ENCODE measurements at places on chromosomes 2 and 18. TPM values are rescaled to one million over a fixed set of nuclear protein-coding genes. Genes with fewer than 3 reads are reported as not detected.

SP5 gene
- total RNA-seq: not detected

DNA sequence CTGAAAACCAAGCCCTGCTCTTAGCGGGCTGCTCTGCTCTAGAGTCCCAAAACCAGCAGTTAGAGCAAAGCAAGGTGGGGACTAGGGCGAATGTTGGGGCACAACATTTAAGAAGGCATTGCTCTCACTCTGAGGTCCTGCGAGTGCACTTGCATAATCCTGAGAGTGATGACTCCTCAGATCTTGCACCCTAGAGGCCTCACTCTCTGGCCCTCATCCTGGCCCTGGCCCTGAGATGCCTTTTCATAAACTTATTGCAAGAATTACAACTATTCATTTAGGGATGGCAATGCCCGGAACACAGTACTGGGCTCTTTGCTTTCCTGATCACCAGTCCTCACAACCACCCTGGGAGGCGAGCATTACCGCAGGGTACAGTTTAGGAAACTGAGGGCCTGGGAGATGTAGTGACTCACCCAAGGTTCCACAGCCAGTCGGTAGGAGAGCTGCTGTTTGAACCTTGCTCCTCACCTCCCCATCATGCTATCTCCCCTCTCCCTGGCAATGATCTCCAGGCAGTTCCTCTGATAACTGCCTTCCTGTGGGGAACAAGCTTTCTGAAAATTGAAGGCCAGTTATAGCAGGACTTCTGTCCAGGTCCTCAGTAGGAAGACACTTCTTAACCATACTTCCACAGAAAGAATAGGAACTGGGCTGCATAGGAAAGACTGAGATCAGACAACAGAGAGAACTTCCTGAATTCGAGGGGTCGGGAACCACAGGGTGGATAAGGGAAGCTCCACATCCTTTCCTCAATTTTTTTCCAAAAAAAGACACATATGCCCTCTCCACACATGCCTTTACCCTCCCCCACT lies 91.3 kb downstream of the TNS1 start:
- no peak for DNase-seq

RBM44 gene
- total RNA-seq: 0.18 TPM

GRCh38 chr18:62938487-62938886 lies 223.1 kb downstream of the PHLPP1 start:
- DNase-seq: no peak

SPATA3 gene
- not detected for total RNA-seq

GRCh38 chr2:175432793-175433192 lies 251.3 kb upstream of the ATP5MC3 start:
- no peak for DNase-seq

C2orf74 gene
- total RNA-seq: 10.3 TPM

IL1B gene
- total RNA-seq: 3.6 TPM

COLEC11 gene
- total RNA-seq: 0.28 TPM

DNA sequence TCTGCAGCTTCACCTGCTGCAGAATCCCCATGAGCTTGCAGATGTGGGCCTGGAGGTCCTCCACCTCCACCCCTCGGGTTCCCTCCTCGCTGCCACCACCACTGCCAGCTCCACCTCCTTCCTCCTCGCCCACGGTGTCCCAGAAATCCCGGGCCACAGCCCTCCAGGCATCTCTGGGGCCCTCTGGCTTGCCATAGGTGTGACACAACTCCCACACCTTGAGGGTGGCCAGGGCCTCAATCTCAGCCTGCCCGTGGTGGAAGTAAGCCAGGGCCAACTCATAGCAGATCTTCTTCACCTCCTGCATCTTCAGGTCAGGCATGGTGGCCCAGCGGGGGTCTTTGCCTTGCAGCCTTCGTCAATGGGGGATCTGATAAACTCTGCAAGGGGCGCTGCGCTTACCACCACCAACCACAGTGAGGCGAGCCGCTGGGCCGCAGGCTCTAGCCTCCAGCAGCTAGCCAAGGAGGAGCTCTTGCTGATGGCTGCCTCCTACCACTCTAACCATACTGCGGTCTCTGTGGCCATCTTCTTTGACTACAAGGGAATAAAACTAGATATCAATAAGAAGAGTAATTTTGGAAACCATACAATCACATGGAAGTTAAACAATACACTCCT lies 36.1 kb upstream of the ANKRD62 start:
- DNase-seq: no peak

MAL gene
- not detected for total RNA-seq

CCDC142 gene
- total RNA-seq: 8.4 TPM

ALLC gene
- total RNA-seq: not detected

SCYGR1 gene
- not detected for total RNA-seq

ITPRIPL1 gene
- 1.4 TPM for total RNA-seq

GRCh38 chr2:12718015-12718671 lies 1.4 kb downstream of the TRIB2 start:
- DNase-seq: peak; percentile 27

WDR43 gene
- 300 TPM for total RNA-seq

MAB21L4 gene
- not detected for total RNA-seq

DNA sequence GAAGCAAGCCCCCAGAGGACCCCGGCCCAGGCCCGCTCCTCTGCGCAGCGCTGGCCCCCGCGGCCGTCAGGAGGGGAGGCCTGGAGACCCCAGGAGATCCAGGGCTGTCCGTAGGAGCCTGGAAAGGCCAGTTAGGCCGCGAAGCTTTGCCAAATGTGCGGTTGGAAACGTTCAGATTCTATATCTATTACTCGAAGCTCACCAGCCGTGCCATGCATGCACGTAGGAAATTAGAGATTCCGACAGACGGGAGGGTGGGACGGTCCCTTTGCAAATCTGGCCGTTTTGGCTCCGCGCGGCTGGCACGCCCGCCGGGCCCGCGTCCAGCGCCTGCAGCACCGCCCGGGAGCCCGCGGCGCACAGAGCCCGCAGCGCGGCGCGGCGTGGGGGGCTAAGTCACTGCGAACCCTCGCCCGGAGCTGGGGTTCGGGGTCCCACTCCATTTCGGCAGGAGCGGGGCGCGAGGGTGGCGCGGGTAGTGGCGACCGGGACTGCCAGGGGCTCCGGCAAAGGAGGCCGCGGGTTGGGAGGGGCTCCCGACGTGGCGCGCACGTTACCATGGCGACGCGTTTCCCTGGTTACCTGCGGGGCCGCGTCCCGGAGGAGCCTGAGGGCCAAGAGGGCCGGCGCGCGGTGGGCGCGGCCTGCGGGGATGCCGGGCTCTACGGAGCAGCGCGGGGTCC lies 488.6 kb upstream of the SMIM21 start:
- DNase-seq: no peak

GRCh38 chr18:50902797-50903196 lies 23.9 kb downstream of the ME2 start:
- no peak for DNase-seq

DNA sequence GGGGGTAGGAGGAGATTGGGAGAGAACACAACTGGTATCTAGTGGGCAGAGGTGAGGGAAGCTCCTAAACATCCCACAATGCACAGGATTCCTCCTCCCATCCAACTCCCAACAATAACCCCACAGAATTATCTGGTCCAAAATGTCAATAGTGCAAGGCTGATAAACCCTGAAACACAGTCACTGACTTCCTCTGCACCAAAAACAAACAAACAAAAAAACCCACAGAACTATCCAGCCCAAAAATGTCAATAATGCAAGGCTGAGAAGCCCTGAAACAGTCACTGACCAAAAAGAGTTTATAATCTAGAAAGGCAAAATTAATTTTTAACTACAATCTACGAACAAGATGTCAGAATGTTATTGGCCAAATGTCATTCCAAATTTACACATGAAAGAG lies 9.8 kb downstream of the TMX3 start:
- no peak for DNase-seq

CNGA3 gene
- total RNA-seq: not detected

GRCh38 chr18:36813101-36813775 lies 15.6 kb downstream of the TPGS2 start:
- DNase-seq: no peak

DNA sequence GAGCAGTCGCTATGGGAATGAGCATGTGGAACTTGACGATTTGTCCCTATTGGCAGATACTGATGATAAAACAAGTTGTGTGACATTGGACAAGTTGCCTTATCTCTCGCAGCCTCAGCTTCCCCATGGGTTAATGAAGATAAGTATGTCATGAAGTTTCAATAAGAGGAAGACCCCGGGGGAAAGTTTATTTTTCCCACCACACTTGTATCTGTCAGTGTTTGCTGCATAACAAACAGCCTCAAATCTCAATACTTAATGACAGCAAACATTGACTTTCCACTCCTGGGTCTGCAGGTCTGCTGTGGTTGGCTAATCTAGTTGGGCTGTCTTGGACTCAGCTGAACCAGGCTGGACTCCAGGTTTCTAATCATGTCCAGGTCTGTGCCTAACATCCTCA lies 45.8 kb downstream of the INPP5D start:
- no peak for DNase-seq

DNA sequence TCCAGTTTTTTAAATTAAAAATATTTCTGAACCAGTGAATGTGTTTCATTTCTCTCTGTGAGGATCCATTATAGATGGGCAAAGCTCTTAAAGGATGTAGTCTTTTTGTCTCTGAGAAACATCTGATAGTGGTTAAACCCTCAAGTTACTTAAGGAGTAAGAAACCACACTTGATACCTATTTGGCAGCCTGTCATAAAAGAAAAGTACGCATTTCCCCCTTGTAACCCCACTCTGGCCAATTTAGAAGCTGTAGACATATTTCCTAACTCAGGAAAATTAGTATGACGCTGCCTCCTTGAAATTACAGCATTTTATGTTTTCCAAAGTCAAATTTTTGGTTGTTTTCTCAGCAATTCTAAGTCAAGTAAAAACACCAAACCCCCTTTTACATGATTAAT lies 2.0 kb downstream of the STAT4 start:
- no peak for DNase-seq

DNA sequence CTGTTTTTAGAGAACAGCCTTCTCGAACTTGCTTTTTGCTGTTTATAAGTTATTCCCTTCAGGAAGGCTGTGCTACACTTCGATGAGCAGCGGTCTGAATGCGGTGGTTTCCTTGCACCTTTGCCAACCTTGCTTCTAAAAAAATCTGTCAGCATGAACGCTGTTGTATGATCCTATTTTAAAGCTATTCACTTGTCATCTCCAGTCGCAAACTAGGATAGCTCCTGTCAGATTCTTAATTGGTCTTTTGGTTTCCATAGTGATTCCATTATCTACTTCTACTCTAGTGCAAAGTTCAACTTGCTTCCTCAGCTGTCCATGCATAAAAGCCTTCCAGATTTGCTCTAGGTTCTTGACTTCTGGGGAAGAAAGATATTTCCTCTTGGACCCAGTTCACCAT lies 76.3 kb upstream of the GALNT3 start:
- DNase-seq: no peak

DNA sequence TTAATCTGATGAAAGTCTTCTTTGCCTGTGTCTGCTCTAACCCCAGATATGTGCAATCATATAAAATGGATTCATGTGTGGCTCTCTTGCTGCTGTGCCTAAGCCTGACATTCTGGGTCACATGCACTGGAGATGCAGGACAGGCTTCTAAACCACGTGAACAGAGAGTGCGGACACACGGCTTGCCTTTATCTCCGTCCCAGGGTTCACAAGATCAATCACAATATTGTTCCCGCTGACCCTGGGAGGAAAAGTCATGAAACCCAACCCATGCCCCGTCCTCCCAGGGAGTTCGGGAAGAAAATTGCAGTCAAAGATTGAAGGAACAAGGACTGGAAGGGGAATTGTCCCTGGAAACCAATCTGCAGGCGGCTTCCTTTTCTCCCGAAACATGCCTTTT lies 74.8 kb downstream of the VAPA start:
- DNase-seq: no peak

HAAO gene
- not detected for total RNA-seq

LCT gene
- total RNA-seq: under 0.01 TPM

GRCh38 chr2:65153515-65153914 lies 23.6 kb upstream of the RAB1A start:
- peak; percentile 24 for DNase-seq

CENPO gene
- 24.2 TPM for total RNA-seq

GRCh38 chr2:80370375-80371009 lies 65.9 kb upstream of the LRRTM1 start:
- DNase-seq: no peak

DNA sequence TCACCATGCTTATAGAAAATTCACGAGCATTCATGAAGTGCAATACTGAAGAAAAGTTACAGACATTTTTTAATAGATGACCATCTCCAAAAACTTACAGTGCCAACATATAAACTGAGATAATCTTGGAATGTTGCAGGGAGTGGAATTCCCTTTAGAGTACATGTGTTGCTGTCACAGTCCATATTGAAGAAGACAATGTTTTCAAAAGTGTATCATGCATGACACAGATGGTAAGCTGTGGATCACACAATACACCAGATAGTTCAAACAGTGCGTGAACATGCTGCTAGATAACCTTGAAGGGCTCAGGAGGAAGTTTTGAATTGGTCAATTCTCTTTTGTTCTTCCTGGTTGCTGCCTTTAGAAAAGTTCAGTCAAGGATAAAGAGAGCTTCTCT lies 1644.3 kb upstream of the NXPH2 start:
- DNase-seq: no peak

- no peak for DNase-seq
Measured at GRCh38 chr2:159774370-159774990, 23.5 kb downstream of the CD302 start.

GRCh38 chr2:205060269-205060668 lies 515.0 kb downstream of the PARD3B start:
- peak; percentile 89 for DNase-seq

DNA sequence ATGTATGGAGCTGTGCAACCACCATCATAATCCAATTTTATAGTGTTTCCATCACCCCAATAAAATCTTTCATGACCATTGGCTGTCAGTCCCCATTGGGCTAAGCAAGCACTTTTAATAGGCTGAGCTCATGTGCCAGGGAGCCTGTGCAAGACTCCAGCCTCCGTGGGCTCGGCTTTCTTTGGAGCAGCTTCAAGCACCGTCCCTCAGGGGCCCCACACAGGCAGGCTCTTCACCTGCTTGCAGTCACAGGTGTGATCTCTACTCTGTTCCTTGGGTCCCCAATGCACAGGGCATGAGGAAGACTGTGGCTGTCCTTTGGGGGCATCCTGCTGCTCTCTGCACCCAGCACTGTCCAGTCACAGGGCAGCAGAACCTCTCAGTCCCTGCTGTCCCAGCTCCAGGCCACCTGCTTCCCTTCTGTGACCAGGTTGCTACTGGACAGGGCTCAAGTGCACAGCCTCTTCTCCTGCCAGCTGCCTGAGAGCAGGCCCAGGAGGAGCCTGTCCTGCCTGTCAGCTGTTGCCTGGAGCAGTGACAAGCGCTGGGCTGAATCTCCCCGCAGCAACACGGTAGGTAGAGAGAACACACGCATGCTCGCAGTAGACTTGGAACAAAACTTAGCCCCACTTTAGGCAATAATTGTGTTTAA lies 40.7 kb upstream of the TMEM131 start:
- DNase-seq: no peak

MATN3 gene
- 1.1 TPM for total RNA-seq

- DNase-seq: no peak
Measured at GRCh38 chr2:1990724-1991123, 246.4 kb upstream of the PXDN start.

COLEC12 gene
- total RNA-seq: 2.3 TPM

SANBR gene
- total RNA-seq: 3.8 TPM

- no peak for DNase-seq
Measured at GRCh38 chr2:98799375-98800329, 68.7 kb upstream of the MGAT4A start.

GRCh38 chr2:238406998-238407285 lies 19.8 kb upstream of the ASB1 start:
- DNase-seq: no peak

FER1L5 gene
- 0.28 TPM for total RNA-seq

- no peak for DNase-seq
Measured at GRCh38 chr2:157421331-157421944, 22.5 kb downstream of the CYTIP start.

GRCh38 chr2:45814488-45814887 lies 163.0 kb downstream of the PRKCE start:
- DNase-seq: no peak

GRCh38 chr2:71930049-71930681 lies 217.5 kb downstream of the CYP26B1 start:
- no peak for DNase-seq
